Neural crest cell (in vitro differentiated cells): ENCODE measurements at places on chromosomes 1 and 21.

DNA sequence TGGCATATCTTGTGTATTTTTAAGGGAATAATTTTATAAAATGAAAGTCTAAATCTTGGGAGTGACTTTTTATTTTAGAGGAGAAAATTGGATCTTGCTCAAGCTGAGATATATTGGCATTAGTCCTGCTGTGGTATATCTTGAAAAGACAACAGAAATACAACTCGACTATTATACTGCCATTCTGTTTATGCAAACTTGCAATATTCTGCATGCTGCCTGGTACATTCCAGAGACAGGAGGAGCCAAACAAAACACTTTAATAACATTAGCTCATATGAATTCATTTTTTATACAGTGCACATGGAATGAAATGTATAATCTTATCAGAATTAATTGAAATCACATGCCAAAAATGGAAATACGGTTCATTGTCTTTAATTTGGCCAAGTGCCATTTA lies 176.0 kb upstream of the NRIP1 start:
- H3K36me3 ChIP-seq: no peaks in the 10 kb centered on the region
- H3K27ac ChIP-seq: no peak overlapping the region
- DNase-seq: no peak
- no peak overlapping the region for H3K4me3 ChIP-seq
- H3K27me3 ChIP-seq: no peaks in the 10 kb centered on the region

- H3K36me3 ChIP-seq: no peaks in the 10 kb centered on the region
- no peaks in the 10 kb centered on the region for H3K27me3 ChIP-seq
- H3K4me3 ChIP-seq: no peak overlapping the region
- no peak for DNase-seq
- no peaks in the 10 kb centered on the region for H3K4me1 ChIP-seq
Measured at GRCh38 chr1:82264802-82265201, 464.1 kb downstream of the ADGRL2 start.

DNA sequence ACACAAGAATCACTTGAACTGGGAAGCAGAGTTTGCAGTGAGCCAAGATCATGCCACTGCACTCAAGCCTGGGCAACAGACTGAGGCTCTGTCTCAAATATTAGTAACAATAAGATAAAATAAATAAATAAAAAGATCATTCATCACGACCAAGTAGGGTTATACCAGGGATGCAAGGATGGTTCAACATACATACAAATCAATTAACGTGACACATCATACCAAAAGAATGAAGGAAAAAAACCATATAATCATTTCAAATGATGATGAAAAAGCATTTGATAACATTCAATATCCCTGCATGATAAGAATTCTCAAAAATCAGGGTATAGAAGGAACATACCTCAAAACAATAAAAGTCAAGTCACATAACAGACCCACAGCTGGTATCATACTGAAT lies 38.3 kb downstream of the PHTF1 start:
- H3K27ac ChIP-seq: no peak overlapping the region
- H3K36me3 ChIP-seq: peaks cover 70% of the 10 kb centered on the region
- H3K4me1 ChIP-seq: no peaks in the 10 kb centered on the region
- no peak for DNase-seq
- H3K27me3 ChIP-seq: no peaks in the 10 kb centered on the region

DNA sequence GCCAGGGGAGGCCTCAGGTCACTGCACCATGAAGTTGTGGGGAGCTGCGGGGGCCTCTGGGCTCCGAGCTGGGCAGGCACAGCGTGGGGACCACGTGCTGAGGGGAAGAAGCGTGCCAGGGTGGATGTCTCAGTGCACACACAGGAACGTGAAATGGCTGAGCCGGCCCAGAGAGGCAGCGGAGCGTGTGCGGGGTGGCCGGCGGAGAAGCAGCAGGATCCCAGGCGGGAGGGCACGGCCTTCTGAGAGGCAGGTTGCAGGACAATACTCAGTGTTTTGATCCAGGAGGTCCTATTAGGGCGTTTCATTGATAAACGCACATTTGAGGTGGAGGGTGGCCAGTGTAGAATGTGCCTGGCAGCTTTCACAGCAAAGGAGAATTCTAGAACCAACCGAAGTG lies 12.9 kb downstream of the TNFRSF14 start:
- H3K27me3 ChIP-seq: peaks cover 2% of the 10 kb centered on the region
- no peak for DNase-seq
- H3K4me1 ChIP-seq: no peaks in the 10 kb centered on the region
- H3K36me3 ChIP-seq: no peaks in the 10 kb centered on the region
- H3K27ac ChIP-seq: peak overlapping the region; percentile 57

DNA sequence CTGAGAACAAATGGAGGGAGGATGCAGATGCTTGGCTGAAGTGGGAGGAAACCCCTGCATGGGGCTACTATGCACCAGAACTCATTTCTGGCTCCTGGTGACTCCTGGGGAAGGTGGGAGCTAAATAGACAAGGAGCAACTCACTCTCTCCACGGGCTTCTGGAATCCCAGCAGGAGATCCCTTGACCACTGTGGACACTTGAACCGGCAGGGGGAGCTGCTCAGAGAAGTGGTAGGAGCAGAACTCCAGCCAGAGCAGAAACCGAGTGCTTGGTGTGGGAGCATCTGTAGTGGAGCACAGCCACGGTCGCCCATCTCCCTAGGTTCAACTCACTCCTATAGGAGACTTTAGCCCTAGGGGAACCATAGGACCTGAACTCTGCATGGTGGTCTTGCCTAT lies 205.6 kb upstream of the GJB5 start:
- no peaks in the 10 kb centered on the region for H3K36me3 ChIP-seq
- no peak overlapping the region for H3K4me3 ChIP-seq
- peaks cover 57% of the 10 kb centered on the region for H3K27me3 ChIP-seq
- DNase-seq: peak; percentile 22

DNA sequence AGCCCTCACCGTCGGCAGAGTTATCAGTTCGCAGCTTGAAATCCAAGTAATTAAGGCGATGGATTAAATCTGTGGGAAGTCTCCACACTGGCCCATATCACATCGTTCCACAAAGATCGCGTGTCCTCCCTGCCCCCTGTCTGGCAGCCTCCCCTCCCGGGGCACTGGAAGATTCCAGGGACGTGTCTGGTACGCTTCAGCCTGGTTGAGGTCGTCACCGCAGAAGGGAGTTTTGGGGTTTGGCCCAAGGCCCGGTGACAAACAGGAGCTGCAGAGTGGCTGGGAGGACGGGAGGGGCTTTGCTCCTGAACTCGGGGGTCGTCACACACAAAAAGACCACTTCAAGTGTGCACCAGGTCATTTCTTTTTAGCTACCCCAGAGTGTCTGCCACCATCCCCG lies 51.1 kb downstream of the PRDM16 start:
- peak overlapping the region; percentile 34 for H3K4me3 ChIP-seq
- peaks cover 45% of the 10 kb centered on the region for H3K4me1 ChIP-seq
- no peak for DNase-seq
- no peaks in the 10 kb centered on the region for H3K36me3 ChIP-seq

DNA sequence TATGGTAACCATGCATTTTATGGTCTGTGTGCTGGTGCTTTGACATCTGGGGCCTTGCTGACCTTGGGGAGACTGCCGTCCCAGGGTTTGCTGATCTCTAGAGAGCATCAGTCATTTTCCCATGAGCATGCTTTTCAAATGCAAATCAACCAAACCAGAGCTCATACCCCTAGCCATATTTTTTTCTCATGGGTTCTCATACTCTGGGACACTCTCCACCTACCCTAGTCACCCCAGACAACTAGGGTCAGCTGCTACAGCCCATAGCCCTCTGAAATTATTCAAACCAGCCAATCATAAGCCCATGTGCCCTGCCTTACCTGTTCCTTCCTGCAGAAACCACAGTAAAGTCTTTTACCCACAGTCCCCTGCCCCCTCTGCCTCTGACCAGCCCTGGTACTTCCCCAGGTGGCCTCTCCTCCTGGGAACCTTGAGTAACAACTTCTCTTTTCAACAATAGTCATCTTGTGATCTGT lies 132.0 kb downstream of the MAP3K21 start:
- no peak for DNase-seq
- no peaks in the 10 kb centered on the region for H3K4me1 ChIP-seq
- H3K27me3 ChIP-seq: peaks cover 4% of the 10 kb centered on the region
- no peak overlapping the region for H3K4me3 ChIP-seq
- no peak overlapping the region for H3K27ac ChIP-seq
- no peaks in the 10 kb centered on the region for H3K36me3 ChIP-seq

GRCh38 chr1:195336812-195337211 lies 1271.4 kb downstream of the KCNT2 start:
- no peak overlapping the region for H3K27ac ChIP-seq
- no peaks in the 10 kb centered on the region for H3K36me3 ChIP-seq
- DNase-seq: no peak
- H3K4me1 ChIP-seq: peaks cover 5% of the 10 kb centered on the region
- H3K27me3 ChIP-seq: no peaks in the 10 kb centered on the region

- no peak overlapping the region for H3K27ac ChIP-seq
- DNase-seq: no peak
- H3K4me1 ChIP-seq: peaks cover 16% of the 10 kb centered on the region
- no peaks in the 10 kb centered on the region for H3K36me3 ChIP-seq
- no peaks in the 10 kb centered on the region for H3K27me3 ChIP-seq
Measured at GRCh38 chr1:219570937-219571336, 42.0 kb downstream of the ZC3H11B start.
